ENCODE measurements at places on chromosomes 5 and 9.
A peak's percentile ranks its signal among the peaks of the same experiment; 100 is the strongest.

- no peak for DNase-seq
Observed at GRCh38 chr9:4936823-4937222, 48.2 kb upstream of the JAK2 start.

DNA sequence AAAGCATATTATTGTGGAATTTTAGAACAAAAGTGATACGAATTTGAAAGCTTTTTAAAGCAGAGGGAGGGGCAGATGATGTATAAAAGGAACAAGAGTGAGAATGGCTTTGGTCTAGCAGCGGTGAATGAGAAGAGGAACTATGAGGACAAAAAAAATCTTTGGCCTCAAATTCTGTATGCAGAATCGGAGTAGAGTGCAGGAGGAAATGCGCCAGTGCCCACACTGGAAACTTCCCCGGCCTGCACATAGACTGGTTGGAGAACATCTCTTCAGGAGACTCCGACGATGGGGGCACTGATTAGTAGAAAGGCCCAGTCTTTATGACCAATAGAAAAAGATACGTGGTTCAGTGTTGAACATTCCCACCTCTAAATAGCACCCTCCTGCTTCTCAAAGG, 51.3 kb downstream of the SLC46A2 start:
- no peak for DNase-seq

DNA sequence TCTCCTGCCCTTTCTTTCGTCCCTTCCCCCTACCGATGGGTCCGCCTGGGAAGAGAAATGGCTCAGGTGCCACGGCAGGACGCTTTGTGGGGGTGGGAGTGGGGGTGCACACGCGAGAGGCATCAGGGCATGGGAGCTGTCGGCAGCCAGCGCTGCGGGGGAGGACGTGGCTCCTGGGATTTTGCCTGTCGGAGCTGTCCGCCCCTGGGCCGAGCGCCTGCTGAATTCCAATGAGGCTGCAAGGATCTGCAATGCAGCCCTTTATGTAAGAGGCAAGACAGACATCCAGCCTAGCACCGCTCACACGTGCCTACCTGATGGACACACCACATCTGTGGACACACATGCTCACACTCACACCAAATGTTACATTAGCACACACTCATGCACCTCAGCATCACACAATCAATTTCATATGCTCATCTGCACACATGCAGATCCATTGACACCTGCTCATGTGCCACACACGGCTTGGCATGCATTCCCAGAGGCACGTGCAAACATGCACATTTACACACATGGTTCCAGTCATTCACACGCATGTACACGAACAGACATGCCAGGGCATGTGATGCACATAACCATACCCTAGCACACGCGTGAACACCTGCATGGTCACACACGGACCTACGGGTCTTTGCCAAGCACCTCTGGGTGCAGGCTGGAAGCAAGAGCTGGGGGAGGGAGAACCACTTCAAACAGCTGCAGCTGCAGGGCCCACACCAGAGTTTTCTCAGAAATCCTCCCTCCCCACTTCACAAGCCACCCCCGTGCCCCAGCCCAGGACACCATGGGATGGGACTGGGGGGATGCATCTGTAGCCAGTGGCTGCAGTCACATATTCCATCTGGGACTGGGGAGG, 1.4 kb downstream of the GRIN1 start:
- no peak for DNase-seq

GRCh38 chr5:73365990-73366667, 82.4 kb downstream of the FOXD1 start:
- no peak for DNase-seq

DNA sequence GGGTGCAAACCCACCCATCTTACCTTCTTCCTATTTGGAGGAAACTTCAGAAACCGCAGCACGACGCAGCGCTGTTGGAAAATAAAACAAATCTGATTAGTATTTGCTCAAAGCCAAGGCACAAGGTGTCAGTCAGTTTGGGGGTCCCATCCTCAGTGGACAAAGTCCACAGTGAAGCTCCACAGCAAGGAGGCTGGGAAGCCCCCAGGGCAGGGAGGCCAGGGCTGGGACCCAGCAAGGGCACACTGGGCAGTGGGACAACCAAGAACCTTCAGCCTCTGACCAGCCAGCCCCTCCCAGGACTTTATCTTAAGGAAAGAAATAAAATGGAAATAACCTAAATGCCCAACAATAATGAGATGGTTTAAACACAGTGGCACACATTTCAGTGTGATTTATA, 11.3 kb downstream of the IPPK start:
- no peak for DNase-seq

GRCh38 chr9:34896112-34896511, 62.0 kb upstream of the PHF24 start:
- no peak for DNase-seq

- no peak for DNase-seq
Observed at GRCh38 chr9:70496244-70496643, 81.8 kb upstream of the KLF9 start.

DNA sequence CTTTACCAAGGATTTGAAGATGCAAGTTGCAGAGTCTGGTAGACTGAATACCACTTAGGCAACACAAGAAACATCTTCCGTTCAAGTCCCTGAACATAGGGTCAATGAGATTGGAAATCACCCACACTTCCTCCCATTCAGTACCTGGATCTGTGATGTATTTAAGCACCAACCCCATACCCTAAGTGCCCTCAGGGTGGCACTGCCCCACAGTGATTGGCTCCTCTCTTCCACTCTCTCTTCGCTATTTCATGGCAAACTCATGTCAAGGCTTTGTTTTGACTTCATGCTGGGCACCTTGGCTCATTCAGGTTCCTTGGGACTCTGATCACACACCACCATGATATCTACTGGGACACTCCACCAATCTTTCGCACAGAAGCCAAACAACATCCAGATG, 53.7 kb downstream of the GGTA1 start:
- DNase-seq: no peak

GRCh38 chr5:131394128-131394527, 130.3 kb downstream of the CDC42SE2 start:
- no peak for DNase-seq

DNA sequence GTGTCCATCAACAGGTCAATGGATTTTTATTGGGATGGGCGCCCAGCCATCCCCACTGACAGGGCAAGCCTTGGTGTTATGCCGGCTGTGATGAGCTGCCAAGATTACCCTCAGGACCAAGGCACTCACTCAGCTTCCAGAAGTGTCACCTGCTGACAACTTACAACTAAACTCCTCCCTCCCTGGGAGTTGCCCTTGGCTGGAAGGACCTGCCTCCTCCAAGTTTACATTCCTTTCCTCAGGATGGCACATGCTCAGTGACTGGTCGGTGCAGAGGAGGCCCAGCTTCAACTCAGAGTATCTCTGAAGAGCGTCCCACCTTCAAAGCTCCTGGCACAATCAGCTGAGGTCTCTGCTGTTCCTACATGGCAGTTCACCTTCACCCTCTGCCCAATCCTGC, 52.5 kb upstream of the ZBTB43 start:
- no peak for DNase-seq

DNA sequence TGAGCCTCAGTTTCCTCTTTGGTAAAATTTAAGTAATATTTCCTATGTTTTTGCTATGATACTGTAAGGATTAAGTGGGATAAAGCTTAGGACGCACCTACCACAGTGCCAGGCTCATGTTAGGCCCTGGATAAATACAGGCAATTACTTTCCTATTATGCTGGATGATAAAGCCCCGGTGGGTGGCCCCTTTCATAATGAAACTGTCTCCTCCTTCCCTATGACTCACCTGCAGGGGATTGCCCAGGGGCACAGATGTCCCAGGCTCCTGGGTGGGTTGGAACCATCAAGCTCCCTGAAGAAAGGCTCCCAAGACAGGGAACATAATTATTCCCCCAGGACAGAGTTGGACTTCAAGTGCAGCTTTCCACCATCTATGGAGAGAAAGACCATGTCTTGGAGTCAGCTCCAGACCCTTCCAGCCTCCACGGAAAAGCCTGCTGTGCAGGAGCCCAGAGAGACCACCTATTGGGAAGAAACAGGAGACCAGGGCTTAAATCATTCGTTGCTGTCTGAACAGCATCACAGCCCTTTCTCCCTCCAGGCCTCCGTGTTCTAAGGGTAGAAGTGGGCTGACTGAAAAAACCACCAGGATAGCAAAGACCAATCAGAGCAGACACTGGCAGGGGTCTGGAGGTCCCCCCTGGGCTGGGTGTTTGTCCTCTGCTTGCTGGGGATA, 43.2 kb upstream of the FOXE1 start:
- DNase-seq: no peak

GRCh38 chr9:108903420-108904103, 30.4 kb downstream of the ELP1 start:
- DNase-seq: no peak

DNA sequence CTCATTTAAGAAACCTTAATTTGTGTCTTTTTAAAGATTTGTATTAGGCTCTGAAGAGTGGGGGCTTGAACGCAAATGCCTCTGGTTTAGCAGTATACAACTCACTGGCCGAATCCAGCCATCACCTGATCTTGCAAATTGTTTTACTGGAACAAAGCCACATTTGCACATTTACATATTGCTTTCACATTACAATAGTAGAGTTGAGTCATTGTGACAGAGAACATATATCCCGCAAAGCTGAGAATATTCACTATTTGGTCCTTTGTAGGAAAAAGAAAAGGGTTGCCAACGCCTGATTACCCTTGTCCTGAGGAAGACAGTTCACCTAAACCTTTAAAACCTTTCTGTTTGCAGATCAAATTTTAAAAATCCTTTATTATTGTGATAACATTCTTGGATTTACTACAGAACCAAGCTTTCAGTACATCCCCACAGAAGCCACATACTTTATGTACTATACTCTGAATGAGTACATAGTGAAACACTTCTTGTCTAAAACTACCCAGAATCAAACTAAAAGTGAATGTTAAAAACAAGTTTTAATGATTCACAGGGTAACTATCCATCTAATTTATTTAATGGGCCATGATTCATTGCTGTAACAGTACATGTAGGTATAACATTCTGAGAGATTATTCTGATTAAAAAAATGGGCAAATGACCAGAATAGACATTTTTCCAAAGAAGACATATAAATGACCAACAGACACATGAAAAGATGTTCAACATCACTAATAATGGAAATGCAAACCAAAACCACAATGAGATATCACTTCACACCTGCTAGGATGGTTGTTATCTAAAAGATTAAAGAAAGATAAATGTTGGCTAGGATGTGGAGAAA, 161.0 kb downstream of the SLC25A46 start:
- peak; percentile 69 for DNase-seq

GRCh38 chr5:113447498-113448050, 12.8 kb upstream of the TSSK1B start:
- no peak for DNase-seq

DNA sequence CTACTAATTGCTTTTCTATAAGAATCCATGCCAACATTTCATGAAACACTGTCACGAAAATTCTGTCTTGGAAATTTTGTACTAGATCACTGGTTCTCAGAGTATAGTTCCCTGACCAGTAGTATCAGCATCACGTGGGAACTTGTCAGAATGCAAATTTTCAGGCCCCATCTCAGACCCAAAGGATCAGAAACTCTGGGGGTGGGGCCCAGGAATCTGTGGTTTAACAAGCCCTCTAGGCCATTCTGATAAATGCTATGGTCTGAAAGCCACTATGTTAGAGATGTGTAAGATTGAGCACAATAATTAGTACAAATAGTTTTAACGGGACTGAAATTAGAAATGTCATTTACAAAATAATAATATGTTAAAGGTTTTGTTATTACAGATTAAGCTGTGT, 615.7 kb upstream of the ARRDC3 start:
- DNase-seq: no peak

GRCh38 chr5:168104811-168105481, 186.5 kb upstream of the WWC1 start:
- DNase-seq: no peak

- peak; percentile 68 for DNase-seq
Observed at GRCh38 chr9:97632248-97632984, 752 bp downstream of the TSTD2 start.

- no peak for DNase-seq
Observed at GRCh38 chr9:16262477-16263261, 607.8 kb downstream of the BNC2 start.

DNA sequence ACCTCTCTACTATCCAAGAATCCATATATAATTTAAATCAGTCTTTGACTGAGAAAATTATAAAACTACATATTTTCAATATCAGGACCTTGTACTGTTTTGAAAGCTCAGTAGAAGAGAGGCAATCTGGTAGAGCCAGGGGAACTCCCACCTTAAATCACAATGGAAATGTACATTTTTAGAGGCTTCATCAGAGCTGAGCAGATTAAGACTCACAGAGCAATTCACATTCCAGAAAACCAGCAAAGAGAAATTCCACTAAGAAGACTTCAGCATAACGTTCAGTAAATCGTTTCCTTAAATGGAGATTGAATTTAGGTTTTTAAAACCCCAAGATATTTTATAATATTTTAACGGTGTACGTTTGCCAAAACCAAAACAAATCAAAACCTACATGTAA, 227.8 kb upstream of the TRPM3 start:
- no peak for DNase-seq

- no peak for DNase-seq
Observed at GRCh38 chr5:178640331-178641045, 13.6 kb upstream of the CLK4 start.

GRCh38 chr5:31244921-31245320, 51.4 kb downstream of the CDH6 start:
- no peak for DNase-seq

DNA sequence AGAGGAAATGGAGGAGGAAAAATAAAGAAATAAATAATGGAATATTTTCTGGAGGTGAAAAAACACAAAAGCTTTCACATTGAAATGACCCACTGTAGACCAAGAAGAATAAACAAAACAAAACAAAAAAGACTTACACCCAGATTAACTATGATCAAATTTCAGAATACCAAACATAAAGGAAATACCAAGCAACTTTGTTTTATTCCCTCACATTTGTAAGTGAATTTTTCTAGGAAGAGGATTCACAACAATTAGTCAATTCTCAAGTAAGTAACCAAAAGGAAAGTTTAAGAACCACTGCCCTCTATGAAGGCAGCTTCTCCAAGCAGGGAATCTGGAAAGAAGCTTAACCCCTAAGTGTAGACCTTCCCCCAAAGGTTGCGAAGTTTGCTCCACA, 29.6 kb upstream of the B4GALT1 start:
- no peak for DNase-seq

DNA sequence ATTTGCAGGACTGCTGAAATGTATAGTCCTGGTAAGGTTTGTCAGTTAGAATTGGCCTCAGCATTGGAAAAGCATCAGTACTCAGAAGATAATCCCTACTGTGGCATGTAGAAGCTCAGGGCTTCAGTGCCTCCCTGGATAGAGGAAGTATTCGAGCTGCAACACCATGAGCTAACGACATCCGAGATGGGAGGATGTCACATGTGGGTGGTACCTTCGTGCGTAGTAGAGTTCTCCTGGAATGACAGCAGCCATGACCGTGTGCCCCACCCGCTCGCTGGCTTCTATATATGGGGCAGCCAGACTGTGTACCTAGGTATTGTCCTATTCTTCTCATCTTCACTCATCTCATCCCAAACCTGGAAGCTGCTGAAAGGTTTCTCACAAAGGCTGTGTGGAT, 345.8 kb upstream of the KLF9 start:
- no peak for DNase-seq
